ENCODE measurements at places on chromosomes 12 and 14.

DNA sequence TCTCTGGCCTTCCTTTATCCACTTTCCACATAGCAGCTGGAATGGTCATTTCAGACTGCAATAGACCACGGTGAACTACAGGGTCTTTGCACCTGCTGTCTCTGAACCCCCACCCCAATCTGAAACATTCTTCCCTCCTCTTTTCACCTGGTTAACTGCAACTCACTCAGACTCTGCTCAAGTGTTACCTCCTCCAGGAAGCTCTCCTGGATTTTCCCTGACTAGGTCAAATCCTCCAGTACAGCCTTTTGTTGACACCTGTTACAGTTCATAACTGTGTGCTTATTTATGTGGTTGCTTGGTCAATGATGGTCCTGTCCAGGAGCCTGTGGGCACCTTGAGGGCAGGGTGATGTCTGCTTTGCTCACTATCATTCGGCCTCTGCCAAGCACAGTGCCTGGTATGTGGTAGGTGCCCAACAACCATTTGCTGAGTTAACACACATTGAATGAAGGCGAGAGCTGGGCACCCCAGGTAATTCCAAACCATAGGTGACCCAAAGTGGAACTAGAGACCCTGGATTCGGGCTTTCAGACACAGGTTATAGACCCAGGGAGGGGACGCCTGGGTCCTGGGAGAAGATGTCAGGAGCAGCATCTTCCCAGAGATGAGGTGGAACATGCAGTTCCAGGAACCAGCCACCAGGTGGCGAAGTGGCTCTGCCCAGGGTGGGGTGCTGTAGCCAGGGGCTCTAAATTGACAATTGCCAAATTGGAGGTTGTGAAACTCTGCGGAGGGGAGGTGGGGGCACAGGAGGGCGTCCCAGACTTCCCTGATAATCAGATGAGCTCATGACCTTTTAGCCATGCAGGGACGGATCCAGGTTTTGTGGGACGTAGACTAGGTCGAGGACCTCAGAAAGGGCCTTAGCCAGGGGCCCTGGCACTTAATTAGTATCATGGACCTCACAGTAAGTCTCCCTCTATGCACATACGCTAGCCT, 28.1 kb downstream of the TRPV4 start:
- DNase-seq = peak; percentile 72

GRCh38 chr12:124497658-124498057, 69.8 kb downstream of the NCOR2 start:
- DNase-seq = no peak

- no peak for DNase-seq
Observed at GRCh38 chr12:46343118-46343852, 29.3 kb downstream of the SLC38A2 start.

- no peak for DNase-seq
Observed at GRCh38 chr14:75013290-75013689, 10.6 kb downstream of the EIF2B2 start.

DNA sequence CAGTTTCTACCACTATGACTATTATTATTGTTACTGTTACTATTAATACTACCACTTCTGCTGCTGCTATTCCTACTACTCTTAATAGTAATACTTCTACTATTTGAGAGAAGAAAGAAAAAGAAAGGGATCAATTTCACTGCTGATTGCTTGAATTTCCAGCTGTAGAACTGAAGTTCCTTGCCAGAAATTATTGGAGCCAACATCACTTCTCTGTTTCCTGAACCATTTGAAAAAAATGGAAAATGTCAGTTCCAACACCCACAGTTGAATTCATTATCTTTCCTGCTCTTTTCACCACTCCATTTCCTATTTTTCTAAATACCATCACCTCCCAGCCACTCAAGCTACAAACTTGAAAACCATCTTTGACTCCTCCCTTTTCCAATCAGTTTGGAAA, 54.1 kb upstream of the PIK3C2G start:
- DNase-seq = no peak

DNA sequence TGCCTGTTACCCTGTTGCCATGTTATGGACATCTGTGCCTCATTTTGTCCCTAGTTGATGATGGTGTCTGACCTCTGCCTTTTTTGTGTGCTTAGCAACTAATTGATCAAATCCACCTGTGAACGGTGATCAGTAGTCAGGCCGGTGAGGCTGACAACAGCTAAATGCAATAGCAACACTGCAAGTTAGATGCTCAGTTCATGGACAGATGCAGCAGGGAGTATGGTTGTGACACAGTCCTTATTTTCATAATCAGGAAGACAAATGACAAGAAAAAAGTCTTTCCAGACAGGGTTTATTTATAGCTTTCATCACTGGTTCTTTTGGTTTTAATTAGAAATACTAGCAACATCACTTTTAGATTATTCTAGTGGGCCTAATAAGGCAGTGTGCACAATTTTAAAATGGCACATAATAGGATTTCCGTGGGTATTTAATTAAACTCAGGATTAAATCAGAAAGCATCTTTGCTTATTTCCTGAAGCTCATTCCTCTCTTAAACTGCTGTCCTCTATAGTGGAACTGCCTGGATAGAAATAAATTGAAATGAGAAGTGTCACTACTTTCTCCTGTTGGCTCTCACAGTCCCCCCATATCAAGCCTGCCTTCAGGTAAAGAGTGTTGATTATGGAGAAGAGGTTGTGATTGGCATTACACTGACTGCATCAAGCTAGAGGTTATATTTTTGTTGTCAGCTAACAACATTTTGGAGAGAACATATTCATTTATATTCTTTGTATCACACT, 281.1 kb upstream of the NAV3 start:
- DNase-seq = no peak

- DNase-seq = no peak
Observed at GRCh38 chr12:98578821-98579220, 14.7 kb upstream of the SLC25A3 start.

- no peak for DNase-seq
Observed at GRCh38 chr12:130462558-130463274, 125.0 kb downstream of the PIWIL1 start.

DNA sequence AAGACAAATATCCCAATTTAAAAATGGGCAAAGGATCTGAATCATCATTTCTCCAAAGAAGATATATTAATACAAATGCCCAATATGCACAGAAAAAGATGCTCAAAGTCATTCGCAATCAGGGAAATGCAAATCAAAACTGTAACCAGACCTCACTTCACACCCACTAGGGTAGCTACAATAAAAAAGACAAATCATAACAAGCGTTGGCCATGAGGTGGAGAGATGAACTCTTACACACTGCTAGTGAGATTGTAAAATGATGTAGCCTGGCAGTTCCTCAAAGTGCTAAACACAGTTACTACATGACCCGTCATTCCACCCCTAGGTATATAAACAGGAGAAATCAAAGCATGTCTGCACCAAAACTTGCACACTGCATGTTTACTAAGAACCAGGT, 30.4 kb downstream of the CDC42BPB start:
- no peak for DNase-seq

DNA sequence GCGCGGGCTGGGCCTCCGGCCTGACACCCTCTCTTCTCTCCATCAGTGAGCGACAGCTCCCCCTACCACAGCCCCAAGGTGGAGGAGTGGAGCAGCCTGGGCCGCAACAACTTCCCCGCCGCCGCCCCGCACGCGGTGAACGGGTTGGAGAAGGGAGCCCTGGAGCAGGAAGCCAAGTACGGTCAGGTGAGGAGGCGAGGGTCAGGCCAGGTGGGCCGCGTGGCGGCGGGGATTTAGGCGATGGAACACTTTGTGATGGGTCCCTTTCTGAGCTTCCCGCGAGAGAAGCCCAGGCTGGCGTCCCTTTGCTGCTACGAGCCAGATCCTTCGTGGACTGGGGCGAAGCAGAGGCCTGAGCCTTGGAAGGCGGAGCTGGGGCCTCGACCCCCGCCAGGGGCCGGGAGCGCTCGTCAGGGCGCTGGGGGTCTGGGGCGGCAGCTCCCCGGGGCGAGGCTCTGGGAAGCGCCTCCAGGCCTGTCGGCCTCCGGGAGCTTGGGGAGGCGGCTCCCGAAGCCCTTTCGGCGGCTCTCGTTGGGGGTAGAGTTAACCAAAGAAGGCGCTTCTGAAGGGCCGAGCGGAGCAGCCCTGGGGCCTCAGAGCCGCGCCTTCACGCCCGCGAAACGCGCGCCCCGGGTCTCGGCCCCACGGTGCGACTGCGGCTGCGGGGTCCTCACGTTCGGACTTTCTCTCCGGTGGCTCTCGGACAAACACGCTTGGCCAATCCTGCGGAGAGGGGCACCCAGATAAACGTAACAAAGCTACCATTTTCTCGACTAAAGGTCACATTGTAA, 5.0 kb downstream of the PAX9 start:
- no peak for DNase-seq

DNA sequence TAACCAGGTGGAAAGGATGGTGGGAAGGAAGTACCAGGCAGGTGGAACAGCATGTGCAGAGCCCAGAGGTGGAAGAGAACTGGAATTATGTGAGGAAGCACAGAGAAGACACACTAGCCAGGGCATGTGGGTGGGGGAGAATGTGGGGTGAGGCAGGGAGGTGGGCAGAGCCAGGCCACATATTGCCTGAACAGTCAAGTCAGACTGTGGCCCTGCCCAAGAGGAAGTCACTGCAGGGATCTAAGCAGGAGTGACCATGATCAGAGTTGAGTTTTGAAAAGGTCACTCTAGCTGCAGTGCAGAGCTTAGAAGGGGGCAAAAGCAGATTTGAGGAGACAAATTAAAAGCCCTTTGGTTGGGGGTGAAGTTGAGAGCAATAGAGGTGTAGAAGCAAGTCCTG, 114.0 kb upstream of the SLC38A2 start:
- DNase-seq = no peak

DNA sequence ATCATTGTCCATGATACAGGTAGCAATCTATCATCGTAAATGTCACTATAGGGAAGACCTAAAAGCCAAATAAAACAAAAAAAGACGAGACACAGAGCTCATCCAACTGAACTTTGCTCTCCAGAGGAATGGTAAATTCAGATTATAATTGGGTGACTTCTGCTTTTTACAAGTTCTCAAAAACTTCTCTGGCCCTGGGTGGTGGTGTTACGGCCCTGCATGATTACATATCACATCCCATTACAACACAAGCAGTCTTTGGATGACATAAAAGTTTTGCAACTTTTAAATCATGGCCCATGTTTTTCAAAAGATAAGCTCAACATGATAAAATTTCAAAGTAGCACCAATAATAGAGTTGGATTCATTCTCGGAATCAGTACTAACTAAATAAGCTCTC, 299.6 kb downstream of the DIO2 start:
- no peak for DNase-seq

DNA sequence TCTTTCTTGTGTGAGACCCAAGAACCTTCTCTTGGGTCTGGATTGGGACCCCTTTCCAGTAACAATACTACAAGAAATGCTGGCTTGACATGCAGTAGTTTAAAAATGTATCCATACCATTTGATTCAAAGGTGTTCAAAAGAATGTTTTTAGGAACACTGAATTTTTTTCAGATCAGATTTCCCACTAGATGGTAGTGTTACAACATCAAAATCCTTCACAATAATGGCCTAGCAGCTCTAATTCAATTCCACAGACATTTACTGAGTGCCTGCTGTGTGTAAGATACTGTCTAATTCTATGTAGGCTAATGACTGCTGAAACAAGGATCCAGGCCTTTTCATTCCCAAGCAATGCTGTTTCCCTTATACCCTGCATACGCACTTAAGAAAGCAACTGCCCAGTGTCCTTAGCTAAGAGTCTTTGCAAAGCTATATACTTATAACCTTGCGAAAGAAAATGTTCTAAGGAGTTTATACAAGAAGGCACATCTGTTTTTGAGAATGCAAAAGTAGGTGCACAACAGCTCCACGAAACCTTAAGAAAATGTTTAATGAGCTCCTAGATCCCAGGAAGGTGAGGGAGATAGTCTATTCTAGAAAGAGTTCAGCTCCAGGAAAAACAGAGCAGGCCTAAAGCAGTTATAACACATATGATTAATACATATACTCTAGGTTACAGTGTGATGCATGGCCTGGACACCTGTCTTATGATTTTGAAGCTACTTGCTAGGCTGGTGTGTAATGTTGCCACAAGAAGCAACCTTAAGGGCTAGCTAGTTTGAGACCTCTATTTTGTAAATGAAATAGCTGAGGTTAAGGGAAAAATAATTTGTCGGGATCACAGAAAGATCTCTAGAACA, 50.9 kb upstream of the PKP2 start:
- DNase-seq = no peak

GRCh38 chr14:90717916-90718315, 98.3 kb downstream of the TTC7B start:
- no peak for DNase-seq

DNA sequence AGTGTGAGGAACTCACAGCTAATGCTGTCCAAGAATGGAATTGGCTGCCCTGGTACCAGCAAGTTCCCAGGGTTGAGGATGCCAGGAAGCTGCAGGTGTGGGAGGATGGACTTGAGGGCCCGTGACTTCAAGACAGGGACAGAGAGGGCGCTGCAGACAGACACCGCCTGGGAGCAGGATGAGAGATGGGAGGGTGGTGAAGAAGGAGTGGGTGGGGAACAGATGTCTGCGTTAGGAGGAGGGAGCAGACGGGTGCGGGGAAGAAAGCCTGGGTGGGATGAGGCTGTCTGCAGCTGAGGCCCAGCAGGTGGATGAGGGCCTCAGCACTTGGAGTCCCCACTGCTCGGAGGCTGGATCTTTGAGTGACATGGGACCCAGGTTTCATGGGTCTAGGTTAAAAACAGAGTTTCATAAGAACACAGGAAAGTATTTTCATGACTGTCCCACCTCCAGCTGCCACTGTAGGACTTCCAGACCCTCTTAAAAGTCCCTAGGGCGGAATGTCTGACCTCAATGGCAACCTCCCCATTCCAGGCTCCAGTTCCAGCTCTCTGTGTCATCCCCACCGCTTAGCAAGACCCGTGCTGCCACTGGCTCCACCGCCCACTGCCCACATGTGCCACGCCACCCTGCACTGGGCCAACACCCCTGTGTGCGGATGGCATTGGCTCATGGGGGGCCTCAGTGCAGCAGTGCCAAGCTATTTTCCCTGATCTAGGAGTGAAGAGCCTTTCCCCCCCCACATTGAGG, 70.3 kb upstream of the SCN8A start:
- no peak for DNase-seq

GRCh38 chr12:11347810-11348209, 37.6 kb upstream of the PRB4 start:
- DNase-seq = no peak

- no peak for DNase-seq
Observed at GRCh38 chr12:50745861-50746260, 18.0 kb upstream of the ATF1 start.

GRCh38 chr14:52348776-52349175, 34.7 kb downstream of the PTGER2 start:
- DNase-seq = no peak
